Pericardium fibroblast (primary cell): ENCODE measurements at places on chromosomes 7 and 10. TPM values are rescaled to one million over a fixed set of nuclear protein-coding genes. Genes with fewer than 3 reads are reported as not detected.

NANOS1 gene
- total RNA-seq, result 5.2 and 6.0 TPM in 2 replicates

C10orf67 gene
- total RNA-seq, result not detected in 2 replicates

MKX gene
- 0.51 TPM in 1 of 2 replicates, not detected in the other for total RNA-seq

CRHR2 gene
- total RNA-seq, result not detected in 2 replicates

DUSP5 gene
- total RNA-seq, result 6.3 and 6.8 TPM in 2 replicates

PVRIG gene
- total RNA-seq, result not detected in 2 replicates

FEZF1 gene
- not detected in 2 replicates for total RNA-seq
